ENCODE measurements at places on chromosomes 12 and 14. TPM values are rescaled to one million over a fixed set of nuclear protein-coding genes. Genes with fewer than 3 reads are reported as not detected.

CIROP gene
- not detected for total RNA-seq

NUDT4 gene
- 65.6 TPM for total RNA-seq

ANO2 gene
- total RNA-seq, result not detected

BHLHE41 gene
- not detected for total RNA-seq

DNA sequence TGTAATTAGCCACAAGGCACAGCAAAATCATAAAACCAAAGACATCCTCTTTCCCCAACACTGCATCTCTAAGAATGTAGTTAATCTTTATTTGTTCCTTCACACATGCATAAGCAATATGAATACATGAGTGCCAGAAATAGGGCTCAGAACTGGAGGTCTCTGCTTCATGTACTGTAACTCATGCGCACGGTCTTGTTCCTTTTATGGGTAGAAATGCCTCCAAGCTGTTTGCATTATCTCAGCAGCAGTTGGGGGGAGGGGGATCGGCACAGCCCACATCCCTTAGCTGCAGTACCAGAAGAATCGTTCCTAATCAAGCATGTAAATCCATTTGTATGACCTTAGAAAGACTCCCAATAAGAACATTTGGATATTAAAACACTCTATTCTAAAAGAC lies 20.0 kb downstream of the RHOJ start:
- no peak for DNase-seq

- DNase-seq, result peak; percentile 69
Observed at GRCh38 chr14:101707068-101707842, 54.3 kb upstream of the PPP2R5C start.

DNA sequence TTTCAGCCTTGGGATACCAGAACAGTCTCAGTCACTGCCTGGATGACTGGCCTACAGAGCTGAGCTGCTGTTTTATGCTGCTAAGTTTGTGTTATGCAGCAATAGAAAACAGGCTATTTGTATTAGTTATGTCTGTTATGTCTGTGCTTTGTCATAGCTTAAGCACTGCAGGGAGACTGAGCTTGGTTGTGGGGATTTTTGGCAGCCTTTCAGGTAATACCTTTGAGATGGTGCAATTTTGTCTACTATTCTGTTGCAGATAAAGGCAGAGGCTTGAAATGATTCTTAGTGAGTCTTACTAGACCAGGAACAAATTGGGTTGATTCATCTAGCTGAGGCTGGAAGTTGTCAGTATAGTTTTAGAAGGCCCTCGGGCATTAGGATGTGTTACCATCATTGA lies 201.3 kb upstream of the RBM19 start:
- DNase-seq, result no peak

DNA sequence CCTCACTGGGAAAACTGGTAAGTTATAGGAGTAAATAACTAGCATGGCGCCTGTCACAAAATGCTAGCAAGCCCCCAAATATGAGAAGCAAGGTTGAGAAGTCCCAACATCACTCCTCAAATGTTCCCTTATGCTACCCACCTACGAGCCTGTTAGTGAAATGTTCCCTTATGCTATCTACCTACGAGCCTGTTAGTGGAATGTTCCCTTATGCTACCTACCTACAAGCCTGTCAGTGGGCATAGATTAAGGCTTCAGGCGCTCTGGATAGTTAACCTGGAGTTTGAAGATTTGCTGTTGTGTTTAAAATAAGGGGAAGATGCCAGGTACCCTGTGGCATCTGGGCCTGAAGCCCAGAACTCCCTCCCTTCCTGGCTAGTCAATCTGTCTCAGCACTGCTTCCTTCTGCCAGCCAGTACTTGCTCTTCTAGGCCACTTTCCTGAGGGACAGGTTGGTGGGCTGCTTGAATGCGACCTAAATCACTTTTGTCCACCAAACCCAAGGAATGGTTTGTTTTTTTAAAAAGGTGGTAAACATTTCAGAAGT lies 67.1 kb upstream of the SINHCAF start:
- no peak for DNase-seq

GRCh38 chr12:121096199-121096798 lies 36.4 kb upstream of the P2RX7 start:
- no peak for DNase-seq

DNA sequence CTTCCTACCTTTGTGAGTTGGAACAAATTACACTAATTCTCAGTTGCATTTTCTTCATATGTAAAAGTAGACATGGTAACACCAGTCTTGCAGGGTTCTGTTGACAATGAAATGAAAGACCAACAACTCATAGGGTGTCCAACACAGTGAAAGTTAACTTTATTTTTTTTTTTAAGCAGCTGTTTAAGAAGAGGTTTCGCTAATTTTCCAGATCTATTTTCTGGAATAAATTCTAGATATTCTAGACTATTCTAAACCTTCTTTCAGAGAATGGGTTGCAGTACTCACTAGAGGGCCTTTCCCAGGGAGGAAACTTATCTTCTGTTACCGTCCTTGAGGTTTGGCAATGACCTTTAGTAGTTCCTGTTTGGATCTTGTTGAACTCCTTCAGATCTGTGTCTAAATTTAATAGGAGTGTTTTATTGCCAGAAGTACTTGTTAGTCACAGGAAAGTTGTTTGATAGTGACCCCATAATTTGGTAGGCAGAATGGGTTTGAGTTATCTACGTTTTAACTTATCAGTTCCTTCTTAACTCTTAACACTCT lies 2.8 kb upstream of the ART4 start:
- DNase-seq, result no peak

GRCh38 chr14:56185992-56186391 lies 67.8 kb downstream of the PELI2 start:
- DNase-seq, result no peak

- peak; percentile 83 for DNase-seq
Observed at GRCh38 chr12:124545508-124546418, 21.6 kb downstream of the NCOR2 start.

DNA sequence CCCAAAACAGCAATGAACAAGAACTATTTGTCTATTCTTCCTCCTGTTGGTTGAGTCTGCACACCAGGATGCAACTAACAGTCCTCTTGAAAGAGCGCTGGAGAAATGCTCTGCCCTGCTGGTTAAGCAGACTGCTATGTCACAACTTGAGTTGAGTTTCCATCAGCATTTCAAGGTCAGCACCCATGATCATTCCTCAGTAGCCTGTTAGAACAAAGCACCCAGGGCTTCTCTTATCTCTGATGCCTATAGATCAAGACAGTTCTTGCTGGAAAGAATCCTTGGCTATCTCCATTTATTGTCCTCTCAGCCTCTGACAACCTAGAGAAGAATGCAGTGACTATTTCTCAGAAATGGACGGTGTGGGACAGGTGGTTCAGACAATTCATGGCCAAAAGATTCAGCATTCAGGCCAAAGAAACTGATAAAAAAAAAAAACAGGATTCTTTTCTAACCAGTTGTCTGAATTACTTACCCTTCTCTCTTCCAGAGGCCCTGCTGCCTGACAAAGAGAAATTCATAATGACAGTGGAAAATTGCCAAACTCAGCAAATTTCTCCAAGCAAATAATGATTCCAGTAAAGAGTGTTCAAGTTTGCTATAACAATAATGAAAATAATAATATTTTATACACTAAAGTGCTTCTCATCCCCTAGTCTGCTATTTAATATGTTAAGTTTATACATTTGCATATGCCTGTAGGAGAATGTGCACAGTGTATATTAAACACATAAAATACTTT lies 306.7 kb downstream of the EMP1 start:
- DNase-seq, result no peak

DNA sequence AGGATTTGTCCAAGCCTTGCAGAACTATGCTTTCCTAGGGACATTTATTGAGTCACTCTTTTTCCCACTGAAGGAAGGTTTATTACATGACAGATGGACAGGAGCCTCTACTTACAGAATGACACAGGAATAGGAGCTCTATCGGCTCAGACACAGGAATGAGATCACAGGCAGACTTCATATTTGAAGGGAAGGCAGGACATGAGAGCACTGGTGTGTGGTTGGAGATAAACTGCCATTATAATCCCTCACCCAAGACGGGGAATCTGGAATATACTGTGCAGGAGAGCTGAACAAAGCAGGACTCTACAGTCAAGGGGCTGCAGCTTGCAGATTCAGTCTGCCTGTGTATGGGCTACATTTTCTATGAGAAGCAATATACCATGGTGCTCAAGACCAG lies 26.8 kb upstream of the IL22 start:
- no peak for DNase-seq

- no peak for DNase-seq
Observed at GRCh38 chr14:36971263-36971855, 201.0 kb downstream of the SLC25A21 start.

DNA sequence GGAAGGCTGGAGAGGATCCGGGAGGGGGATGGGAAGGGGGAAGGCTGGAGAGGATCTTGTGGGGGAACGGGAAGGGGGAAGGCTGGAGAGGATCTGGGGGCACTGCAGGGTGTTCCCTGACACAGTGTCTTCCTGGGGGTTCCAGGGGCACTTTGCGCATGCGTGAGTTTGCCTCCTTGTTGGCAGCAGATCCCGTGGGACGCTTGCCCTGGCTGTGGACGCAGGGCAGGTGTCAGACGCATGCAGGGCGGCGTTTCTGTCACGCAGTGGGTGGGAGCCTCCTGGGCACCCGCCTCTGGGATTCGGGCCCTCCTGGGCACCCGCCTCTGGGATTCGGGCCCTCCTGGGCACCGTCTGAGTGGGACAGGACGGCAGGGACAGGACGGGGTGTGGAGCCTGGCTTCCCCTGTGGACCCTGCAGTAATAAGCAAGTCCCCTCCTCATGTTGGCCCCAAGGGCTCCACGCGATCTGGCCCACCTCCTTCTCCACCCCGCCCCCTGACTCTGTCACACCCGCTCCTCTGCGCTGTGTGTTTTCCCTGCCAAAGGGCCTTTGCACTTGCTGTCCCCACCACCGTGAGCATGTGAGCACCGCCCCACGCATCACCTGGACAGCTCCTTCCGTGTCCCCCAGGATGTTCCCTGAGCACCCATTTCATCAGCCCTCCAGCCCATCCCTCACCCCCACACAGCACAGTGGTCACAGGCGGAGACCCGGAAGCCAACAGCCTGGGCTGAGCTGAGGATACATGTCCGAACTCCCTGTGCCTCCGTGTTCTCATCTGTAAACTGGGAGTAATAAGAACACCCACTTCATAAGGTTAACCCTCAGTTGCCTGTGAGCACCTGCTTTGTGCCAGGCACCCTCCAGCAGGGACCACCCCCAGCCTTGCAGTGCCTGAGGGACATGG lies 4.4 kb downstream of the MMP17 start:
- no peak for DNase-seq

DNA sequence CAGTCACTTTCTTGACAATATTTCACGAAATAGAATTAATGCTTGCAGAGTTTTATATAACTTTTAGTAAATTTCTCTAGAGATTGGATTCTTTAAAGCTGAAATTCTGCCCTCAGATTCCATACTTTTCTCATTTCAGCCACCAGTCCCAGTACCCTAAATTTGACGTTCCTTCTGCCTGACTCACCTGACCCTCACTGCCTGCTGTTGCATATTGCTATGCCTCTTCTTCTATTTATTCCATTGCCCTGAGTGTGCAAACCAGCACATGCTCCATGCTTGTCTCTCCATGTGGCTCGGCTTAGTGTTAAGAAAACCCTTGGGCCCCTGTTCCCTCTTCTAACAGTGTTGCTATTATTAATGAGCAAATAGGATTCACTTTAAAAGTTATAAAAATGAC lies 533.3 kb downstream of the LRFN5 start:
- no peak for DNase-seq

DNA sequence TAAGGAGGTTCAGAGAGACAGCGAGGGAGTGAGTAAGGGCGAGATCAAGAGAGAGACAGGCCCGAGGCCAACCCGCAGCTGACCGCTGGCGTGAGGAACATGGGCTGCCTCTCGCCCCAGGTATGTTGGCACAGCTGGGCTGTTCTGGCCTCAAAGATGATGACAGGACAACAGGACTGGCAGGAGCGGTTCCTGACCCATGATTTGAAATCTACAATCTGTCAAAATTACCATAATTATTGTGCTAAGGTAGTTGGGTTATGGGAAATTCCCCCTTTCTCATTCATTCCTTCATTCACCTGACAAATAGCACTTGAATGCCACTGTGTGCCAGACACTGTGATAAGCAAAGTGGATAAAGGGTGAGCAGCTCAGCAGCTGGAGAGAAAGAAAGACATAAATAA lies 5.1 kb upstream of the ENDOU start:
- DNase-seq, result no peak

- DNase-seq, result no peak
Observed at GRCh38 chr12:84305144-84305543, 607.5 kb downstream of the SLC6A15 start.
